ENCODE measurements at places on chromosomes 5 and 9. TPM values are rescaled to one million over a fixed set of nuclear protein-coding genes. Genes with fewer than 3 reads are reported as not detected.

The NUTM2F gene
- not detected for total RNA-seq

The LHX2 gene
- total RNA-seq: 27.6 TPM

The KCNV2 gene
- not detected for total RNA-seq

The SPEF2 gene
- total RNA-seq: 13.8 TPM

The SEMA6A gene
- 46.9 TPM for total RNA-seq

The DNAJC21 gene
- total RNA-seq: 31.1 TPM

The ALAD gene
- total RNA-seq: 22.9 TPM

The SNCAIP gene
- 12.5 TPM for total RNA-seq

All from skin of body (tissue), 3 donors.